ENCODE measurements at places on chromosomes 4 and X.
A peak's percentile ranks its signal among the peaks of the same experiment; 100 is the strongest.

DNA sequence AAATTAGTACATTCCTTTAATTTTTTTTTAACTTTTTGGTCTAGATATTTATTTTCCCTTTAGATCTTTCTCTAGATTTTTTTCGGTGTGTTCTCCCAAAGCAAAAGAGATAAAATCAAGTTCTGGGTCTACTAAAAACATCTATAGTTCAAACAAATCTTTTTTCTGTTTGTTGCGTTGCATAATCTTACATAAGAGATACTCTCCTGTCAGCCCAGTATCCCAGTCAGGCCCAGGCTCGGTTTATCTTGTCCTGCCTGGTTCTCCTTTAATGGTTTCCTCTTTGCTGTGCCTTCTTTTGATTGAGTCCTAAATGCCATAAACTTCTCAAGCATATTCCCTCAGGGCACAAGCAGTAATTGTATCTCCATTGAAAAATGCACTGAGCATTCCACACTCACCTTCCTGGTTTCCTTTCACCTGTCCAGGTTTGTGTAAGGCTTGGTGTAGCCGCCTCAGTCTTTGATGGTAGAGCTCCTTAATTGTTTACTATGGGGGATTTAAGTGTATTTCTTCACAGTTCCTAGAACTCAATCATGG lies 104.9 kb downstream of the TMEM131L start:
- no peak for DNase-seq

- no peak for DNase-seq
Observed at GRCh38 chr4:7699031-7699430, 240.6 kb downstream of the AFAP1 start.

DNA sequence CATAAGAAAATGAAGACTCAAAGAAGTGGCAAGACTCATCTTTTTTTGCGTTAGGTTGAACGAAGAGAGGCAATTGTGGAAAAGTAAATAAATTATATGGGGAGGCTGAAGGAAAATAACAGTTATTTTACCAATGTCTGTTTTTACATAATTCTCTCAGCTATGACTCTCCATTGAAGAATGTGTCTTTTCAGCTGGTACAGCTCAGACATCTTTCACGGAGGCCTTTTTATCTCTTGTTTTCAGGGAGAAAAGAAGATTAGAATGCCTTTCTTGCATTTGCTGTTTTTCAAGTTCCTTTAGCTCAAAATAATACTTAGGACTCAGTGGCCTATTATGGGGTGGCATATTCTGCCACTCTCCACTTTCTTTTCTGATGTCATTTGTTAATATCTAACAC lies 153.0 kb downstream of the ADAM29 start:
- DNase-seq = no peak

DNA sequence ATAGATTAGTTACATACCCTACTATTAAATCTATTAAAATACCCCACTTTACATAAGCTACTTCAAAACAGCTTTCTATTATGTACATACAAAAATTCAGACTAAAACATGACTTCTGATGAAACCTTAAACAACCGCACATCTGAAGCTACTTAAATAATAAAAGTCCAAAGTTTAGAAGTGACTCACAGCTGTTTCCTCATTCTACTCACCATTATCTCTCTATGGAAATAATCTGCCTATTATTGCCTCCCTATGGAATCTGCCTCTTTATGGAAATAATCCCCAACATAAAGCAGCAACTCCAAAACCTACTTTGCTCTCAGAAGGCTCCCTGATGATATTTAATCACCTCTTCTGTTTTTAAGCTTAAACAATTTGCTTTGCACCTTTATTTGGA lies 15.7 kb upstream of the BANK1 start:
- DNase-seq = no peak

- DNase-seq = peak; percentile 18
Observed at GRCh38 chr4:150079081-150079581, 886 bp downstream of the DCLK2 start.

DNA sequence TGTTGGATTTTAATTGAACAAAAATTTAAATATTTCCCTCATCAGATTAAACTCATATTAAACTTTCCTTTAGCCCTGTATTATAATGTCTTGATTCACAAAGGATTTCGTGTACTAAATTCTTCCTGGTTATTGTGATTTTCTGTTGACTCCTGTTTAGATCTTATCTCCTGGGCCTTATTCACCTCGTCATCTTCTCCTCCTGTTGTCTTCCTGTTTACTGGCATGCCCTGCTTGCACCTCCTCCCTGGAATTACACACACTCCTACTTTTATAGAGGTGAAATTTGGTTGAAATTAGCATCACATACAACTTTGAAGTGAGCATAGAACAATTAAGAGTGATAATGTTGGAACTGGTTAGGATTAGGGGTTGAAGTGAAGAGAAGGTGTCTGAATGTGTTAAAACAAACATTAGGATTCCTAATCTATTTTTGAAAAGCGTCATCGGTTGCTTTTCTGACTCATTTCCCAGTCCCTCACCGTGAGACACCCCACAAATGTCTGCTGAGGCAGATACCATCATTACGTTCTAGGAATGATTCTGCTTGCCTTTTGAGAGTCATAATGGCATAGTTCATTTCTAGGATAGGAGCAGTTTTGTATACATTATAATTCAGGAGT lies 32.5 kb downstream of the TLL1 start:
- DNase-seq = no peak

DNA sequence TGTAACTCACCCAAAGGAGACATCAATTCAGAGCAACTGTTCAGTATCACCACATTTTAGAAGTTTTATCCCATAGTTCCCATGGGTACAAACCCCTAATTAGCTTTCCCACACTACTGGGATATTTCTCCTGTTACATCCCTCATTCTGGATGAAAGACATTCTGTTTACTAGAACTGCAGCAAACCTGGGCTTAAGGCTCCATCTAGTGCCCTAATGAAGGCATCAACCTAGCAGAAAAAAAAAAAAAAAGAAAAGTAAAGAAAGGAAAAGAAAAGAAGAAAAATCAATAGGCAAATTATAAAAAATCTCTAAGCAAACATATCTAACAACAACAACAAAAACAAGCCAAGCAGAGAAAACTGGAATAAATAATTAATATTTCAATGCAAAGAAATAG lies 133.7 kb upstream of the CPXCR1 start:
- DNase-seq = no peak

DNA sequence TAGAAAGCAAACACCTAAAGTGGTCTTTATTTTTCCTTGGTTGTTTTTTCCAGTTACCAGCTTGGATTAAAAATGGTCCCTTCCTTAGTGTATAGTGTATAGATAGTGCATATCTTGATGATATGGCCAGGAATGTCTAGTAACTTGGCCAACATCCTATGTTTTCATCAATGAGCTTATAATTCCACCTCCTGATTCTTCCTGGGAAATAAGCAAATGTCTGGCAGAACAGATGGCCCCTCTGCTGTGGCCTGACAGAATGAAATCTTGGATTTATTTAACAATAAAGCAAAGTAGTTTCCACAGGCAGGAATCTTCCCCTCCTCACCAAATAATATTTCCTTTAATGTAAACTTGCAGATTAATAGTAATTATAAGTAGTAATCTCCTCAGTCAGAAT lies 6.1 kb downstream of the SCARB2 start:
- DNase-seq = no peak

- peak; percentile 46 for DNase-seq
Observed at GRCh38 chrX:137313627-137314026, 252.3 kb upstream of the ZIC3 start.

- DNase-seq = no peak
Observed at GRCh38 chr4:2352729-2353221, 65.7 kb downstream of the ZFYVE28 start.

DNA sequence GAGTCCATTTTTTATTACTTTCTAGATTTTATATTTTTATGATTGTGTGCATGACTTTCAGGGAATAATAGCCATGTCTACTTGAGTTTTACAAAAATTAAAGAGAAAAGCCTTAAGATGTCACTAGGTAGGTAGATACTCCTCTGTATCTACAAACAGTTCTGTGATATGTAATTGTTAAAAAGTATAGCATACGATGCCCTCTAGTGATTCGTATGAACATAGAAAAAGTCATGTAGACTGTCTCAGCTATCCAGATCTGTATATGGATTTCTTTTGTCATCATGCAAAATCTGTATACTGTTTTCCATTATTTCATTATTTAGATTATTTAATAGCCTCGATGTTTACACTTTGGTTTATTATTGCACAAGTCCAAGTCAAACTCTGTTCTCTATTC lies 856.6 kb downstream of the CENPC start:
- no peak for DNase-seq

DNA sequence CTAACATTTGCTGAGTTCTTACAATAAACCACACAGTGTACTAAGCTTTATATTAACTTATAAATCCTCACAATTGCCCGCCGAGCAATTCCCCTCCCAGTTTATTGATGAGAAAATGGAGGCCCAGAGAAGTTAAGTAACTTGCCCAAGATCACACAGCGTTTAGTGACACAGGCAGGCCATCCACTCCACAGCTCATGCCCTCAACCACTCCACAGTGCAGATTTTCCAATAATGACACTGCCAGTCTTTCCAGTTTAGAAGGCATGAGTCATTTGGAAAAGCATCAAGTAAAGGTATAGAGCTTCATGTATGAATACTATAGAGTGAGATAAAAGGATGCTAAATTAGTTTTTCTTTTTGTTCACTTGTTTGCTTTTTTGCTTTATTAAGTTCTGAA lies 208.5 kb downstream of the CAMK2D start:
- no peak for DNase-seq

DNA sequence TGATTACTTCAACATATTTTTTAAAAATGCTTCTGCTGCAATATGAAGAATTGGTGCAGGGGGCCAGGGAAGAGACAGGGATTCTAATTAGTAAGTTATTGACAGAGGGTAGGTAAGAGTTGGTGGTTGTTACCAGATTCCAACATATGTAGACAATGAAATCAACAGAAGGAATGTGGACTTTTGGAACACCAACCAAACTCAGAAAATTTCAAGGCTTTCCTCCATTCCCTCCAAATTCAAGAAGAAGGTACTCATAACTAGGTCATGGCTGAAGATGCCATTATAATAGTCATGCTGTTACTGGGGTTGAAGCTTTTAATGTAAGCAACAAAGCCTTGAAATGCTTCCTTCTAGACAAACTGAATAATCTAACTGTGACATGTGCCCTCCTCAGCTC lies 22.9 kb upstream of the CXCL13 start:
- DNase-seq = no peak

DNA sequence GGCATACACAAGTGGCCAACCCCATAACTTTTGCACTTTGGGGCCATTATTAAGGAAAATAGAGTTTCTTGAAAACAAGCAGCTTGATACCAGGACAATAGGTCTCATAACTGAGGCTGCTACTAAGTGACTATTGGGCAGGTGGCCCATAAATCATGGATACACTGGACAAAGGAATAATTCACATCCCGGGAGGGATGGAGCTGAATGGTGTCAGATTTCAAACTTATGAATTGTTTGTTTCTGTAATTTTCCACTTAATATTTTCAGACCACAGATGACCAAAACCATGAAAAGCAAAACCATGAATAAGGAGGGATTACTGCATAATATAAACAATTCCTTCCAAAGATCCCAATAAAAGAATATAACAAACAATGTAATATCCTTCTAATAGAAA lies 114.4 kb downstream of the WDFY3 start:
- DNase-seq = no peak

GRCh38 chrX:8089141-8089540 lies 81.9 kb downstream of the VCX2 start:
- DNase-seq = no peak

- no peak for DNase-seq
Observed at GRCh38 chrX:14357314-14357713, 172.0 kb upstream of the GLRA2 start.

DNA sequence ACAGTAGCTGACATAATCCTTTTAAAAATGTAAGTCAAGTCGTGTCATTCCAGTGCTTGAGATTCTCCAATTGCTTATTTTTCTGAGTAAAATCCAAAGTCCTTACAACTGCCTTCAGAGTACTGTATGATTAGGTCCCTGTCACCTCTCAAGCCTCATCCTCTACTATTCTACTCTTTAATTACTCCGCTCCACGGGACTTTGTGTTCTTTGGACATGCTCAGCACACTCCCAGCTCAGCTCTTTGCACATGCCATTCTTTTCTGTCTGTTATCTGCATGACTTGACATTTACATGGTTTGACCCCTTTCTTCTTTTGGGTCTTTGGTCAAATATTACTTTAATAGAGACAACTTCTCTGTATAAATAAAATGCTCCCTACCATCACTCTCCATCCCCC lies 15.1 kb downstream of the FAM47E start:
- DNase-seq = no peak

GRCh38 chr4:147793569-147794313 lies 61.9 kb downstream of the ARHGAP10 start:
- peak; percentile 77 for DNase-seq

- DNase-seq = no peak
Observed at GRCh38 chr4:20203508-20203907, 48.2 kb upstream of the SLIT2 start.

GRCh38 chrX:34300871-34301270 lies 168.8 kb upstream of the FAM47A start:
- peak; percentile 57 for DNase-seq

- DNase-seq = no peak
Observed at GRCh38 chr4:93409035-93409434, 419.5 kb upstream of the ATOH1 start.

DNA sequence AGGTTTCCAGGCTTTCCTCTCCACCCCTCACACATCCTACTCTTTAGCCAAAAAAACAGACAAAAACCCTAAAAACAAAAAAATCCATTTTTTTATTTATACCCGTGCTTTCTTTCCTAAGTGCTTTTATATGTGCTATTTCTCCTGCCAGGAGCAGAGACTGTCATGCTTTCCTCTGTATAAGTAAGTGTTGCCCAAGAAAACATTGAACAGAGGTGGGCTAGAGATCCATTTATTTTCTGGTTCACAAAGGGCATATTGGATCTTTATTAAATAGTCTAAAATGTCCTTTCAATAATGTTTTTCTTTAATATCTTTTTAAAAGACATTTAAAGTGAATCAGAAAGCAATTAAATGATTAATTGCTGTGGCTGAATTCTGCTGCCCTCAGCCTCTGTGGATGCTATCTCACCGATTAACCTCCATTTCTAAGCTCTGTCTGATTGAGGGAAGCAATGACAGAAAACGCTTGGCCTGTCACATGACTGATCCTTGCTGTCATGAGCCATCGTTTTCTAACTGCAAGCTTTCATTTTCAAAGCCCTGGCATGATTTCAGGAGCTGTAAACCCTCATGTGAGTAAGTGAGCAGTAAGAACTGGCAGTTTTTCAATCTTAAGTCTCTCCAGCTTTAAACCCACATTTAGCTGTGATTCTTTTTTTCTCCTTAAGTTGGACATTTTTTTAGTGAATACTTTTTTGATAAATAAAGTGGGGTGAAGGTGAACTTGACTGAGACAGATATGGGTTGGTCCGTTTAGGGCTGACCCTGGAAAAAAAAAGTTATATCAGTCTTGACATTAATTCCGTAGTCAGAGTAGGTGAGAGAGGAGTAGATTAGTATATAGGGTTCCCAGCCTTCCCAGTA lies 180.7 kb upstream of the PGRMC2 start:
- no peak for DNase-seq

- no peak for DNase-seq
Observed at GRCh38 chr4:34009951-34010350, 2234.4 kb downstream of the ARAP2 start.

GRCh38 chrX:16082470-16083085 lies 40.8 kb upstream of the GRPR start:
- DNase-seq = no peak

Measured in activated CD4-positive, alpha-beta T cell treated with anti-CD3 and anti-CD28 coated beads, Interleukin-2, amount 50 U/mL, for 16 hours (primary cell).